Left forelimb (tissue), 1 donor: ENCODE measurements at places on chromosomes 7 and 10.

GRCh38 chr7:54847921-54848320 is 88.9 kb upstream of the SEC61G start:
- DNase-seq, result no peak

- DNase-seq, result peak; percentile 46
Observed at GRCh38 chr10:132866601-132867381, 75.6 kb downstream of the CFAP46 start.

DNA sequence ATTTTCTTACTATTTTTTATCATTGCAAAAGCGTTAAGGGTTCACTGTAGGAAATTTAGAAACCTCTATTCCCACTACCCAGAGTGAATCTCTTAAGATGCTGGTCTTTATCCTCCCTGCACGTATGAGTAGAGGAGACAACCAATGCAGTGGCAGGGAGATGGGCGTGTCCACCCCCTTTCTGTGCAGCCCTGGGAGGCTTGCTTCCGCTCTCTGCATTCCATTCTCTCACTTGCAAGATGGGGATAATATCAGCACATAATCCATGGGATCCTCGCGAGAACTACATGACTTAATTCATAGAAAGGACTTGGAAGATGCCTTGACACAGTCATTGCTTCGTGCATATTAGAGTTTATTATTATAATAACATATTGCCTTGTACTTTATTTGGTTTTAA is 196.2 kb downstream of the KLF6 start:
- no peak for DNase-seq

DNA sequence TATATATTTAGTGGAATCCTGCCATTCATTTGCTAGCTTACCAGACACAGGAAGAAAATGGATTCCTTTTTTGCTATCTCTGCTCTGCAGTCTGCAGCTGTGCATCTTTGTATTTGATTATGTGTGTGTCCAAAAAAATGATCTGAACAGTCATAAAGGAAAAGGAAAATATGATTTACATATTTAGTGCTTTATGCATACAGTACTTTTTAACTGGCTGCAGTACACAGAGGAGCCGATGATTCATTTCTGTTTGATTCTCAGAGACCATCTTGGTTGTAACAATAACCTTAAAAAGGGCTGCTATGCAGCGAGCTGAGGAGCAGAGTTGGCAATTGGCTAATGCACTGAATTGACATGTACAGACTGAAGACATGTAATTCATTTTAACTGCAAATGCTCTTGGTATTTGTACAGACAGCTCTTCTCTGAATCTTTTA is 151.3 kb upstream of the FZD1 start:
- DNase-seq, result no peak

- no peak for DNase-seq
Observed at GRCh38 chr10:110524859-110525232, 27.1 kb downstream of the DUSP5 start.

- peak; percentile 15 for DNase-seq
Observed at GRCh38 chr10:1309617-1310270, 253.6 kb downstream of the WDR37 start.

DNA sequence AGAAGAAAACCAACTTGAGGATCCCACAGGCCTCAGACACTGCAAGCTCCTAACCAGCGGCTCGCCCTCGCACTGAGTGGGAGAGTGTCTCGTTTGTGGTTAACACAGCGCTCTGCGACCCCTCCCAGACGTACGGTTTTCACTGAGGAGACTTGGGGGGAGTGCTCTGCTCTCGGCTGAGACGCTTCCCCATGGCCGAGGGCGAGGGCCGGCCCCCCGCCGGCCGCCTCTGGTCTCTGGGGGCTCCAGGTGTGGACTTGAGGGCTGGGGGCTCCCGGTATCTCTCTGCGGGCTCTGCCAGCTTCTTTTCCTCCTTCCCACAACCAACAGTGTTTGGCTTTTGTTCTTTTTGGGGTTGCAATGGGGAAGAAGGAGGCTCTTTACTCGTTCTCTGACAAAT is 118.7 kb downstream of the LARP4B start:
- no peak for DNase-seq

DNA sequence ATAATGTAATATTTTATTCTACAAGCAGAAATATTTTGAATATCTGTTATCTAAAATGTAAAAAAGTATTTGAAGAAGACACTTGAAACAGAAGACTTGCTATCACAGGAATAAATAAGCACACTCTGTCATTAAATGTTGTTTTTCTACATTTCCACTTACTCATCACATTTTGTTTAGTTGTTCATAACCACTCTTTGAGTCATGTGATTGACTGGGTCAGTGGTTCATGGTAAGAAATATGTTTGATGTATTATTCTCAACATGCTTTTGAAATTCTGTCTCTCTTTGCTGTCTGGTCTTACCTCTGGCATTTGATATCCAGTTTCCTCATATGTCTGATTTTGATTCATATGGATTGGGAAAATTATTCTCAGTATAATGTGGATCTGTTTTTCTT is 171.8 kb downstream of the SUGCT start:
- DNase-seq, result no peak

GRCh38 chr7:80783678-80784327 is 135.0 kb downstream of the SEMA3C start:
- DNase-seq, result no peak

- DNase-seq, result no peak
Observed at GRCh38 chr7:30040938-30041337, 12.7 kb downstream of the PLEKHA8 start.

GRCh38 chr7:38351601-38352000 is 78.2 kb upstream of the TARP start:
- no peak for DNase-seq

GRCh38 chr7:27952456-27953285 is 212.7 kb downstream of the TAX1BP1 start:
- DNase-seq, result no peak

GRCh38 chr10:37739181-37739580 is 118.2 kb downstream of the ZNF248 start:
- DNase-seq, result no peak

- no peak for DNase-seq
Observed at GRCh38 chr10:94617389-94617944, 66.1 kb upstream of the CYP2C18 start.

- no peak for DNase-seq
Observed at GRCh38 chr10:14601872-14602725, 172.6 kb downstream of the FAM107B start.

- DNase-seq, result no peak
Observed at GRCh38 chr7:105337529-105337928, 51.2 kb downstream of the SRPK2 start.

DNA sequence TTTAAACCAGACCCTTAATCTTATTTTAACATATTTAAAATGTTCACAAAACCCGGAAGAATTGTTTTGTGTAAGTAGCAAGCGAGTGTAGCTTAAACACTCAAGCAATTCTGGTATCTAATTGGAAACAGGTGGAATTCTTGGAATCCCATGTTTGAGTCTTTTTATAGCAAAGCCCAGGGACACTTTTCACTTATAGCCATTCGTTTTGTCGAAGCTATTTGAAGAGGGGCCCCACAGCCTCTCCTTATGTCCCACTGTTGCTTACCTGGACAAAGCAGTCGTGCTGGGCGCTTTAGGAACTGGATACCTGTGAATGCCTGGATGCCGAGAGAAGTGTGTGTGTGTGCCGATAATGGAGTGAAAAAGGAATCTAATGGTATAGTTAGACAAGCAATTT is 3.3 kb downstream of the CUX1 start:
- no peak for DNase-seq

DNA sequence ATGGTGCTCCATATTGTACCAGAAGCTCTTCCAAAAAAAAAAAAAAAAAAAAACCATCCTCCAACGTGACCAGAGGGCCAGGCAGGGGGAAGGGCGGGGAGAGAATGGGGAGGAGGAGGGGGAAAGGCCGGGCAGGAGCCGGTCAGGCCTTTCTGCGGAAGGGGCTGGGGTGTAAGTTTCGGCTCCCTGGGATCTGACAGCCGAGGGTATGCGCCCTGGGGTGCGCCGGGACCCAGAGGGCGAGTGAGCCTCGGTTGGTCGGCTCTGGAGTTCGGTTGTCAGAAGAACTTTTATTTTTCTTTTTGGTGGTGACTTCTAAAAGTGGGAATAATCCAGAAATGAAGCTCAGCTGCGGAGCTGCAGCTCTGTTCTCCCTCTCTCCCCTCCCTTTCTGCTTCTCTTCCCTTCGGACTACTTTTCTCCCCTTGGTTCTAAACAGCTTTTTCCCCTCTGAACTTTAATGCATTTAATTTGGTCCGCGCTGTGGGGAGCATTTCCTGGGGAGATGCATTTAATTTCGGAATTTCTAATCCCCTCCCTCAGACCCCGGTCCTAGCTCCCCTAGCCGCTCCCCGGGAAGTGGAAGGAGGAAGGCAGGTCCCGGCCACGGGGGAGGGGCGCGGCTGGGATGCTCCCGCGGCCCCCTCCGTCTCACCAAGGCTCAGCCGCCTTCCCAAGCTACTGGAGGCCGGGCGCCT is 3.9 kb upstream of the PAX2 start:
- DNase-seq, result no peak

DNA sequence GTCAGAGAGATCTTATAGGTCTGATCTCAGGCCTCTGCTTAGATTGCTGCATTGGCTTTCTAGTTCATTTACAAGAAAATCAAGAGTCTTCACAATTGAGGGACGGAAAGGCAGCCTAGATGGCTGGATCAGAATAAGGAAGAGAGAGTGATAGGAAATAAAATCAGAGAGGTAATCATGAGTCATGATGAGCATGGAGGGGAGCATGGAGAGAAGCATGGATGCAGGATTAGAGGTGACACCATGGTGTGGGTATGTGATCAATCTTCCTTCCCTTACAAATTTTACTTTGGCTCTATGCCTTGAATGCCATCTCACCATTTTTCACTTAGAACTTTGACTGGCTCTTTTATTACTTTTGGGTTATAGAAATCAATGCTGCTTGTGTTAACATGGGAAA is 1.4 kb downstream of the BCCIP start:
- no peak for DNase-seq

DNA sequence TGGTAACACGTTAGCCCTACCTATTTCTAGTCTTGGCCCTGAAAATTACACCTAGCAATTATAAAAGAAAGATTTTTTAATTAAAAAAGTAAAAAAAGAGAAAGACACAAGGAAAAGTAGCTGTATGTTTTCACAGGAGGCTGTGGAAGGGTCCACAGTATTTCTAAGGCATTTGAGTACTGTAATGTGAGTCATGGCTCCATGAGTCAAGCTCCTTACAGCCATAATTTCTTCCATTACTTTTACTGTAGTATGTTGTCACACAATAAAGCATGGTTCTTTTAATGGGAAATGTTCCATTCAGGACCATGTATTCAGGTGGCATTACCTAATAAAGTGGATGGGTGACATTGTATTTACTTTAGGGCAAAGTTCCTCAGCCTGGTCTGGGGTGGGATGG is 113.4 kb downstream of the GPR37 start:
- no peak for DNase-seq

DNA sequence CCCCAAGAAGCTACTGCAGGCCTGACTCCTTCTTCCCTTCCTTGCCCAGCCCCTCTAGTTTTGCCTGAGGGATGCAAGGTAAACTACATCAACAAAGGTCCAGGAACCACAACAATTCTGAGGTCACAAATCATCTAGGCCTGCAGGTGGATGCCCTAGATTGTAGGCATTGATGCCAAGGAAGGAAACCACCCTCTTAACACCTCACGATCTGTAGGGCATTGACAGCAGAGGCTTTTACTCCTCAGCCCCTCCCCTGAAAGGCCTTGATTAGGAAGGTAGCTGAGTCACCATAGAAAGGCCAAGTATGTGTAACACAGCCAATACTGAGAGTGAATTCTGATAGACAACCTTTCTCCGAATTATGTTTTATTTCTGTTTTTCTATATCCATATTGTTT is 46.7 kb upstream of the FAM3C start:
- no peak for DNase-seq

DNA sequence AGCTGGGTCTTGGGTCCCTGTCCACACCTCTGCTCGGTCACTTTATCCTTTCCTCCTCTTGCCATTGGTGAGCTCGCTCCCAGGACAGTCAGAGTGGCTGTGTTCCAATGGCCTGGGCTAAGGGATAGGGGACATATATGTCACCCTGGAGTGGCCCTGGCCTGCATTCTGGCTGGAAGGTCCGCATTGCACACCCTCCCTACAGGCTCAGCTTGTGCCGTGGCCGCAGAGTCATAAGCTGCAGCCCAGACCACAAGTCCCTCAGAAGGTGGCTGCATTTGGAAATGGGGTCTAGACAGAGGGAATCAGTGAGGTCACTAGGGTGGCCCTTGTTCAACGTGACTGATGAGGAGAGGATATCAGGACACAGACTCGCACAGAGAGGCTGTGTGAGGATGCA is 363.8 kb upstream of the SHH start:
- no peak for DNase-seq

DNA sequence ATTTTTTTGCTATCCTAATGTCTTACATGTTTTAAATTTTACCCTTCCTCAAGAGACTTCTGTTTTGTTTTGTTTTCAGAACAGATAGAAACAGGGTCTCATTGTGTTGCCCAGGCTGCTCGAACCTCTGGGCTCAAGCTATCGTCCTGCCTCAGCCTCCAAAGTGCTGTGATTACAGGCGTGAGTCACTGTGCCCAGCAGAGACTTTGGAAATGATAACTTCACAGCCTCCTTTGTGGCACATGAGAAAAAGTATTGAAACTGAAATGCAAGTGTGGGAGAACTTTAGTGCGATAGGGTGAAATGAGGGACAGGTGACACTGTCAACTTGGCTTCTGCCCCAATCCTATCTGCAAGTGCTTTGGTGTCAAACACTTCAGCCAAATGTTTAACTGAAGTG is 21.6 kb downstream of the IRF5 start:
- no peak for DNase-seq

GRCh38 chr10:794382-794956 is 105.0 kb upstream of the DIP2C start:
- no peak for DNase-seq

DNA sequence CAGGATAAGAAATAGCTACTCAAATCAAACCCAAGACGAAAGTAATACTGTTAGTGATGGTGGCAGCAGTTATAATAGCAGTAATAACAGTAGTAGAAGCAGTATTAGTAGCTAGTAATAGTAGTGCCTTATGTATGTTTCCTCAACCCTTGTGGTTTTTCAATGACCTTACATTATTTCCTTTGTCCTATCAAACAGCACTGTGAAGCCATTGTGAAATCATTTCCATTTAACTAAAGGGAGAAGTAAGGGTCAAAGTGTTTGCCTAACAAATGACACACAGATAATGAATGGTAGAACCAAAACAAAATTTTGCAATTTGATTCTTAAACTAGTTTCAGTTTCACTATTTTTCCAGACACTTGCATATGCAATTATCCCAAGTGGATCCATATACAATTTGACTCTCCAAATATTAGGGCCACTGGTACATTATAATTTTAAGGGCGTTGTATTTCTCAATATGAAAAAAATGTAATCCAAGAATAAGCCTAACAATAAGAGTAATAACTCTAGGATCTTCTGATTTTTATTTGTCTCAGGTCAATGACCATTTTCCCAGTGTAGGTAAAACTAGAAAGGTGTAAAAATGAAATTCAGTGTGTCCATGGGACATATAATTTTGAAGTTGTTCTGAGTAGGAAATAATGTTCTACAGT is 33.7 kb upstream of the TMEM26 start:
- no peak for DNase-seq

DNA sequence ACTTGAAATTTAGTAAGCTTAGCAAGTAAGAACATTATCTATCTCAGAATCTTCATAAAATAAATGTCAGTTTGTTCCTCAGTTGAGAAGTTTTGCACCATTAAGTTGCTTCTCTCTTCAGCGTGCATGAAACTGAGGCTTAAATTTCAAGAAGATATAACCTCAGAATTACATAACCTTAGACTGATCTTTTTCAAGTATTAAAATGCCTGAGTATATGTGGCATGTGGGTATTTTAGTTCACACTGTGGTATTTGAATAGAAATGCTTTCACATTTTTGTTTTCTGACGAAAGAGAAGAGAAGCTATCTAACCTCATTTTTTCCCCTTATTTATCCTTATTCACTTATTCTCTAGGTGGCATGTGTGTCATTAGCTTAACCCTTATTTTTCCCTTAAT is 104.1 kb downstream of the PHF14 start:
- DNase-seq, result no peak
